ENCODE measurements at places on chromosomes 5 and 9.

GRCh38 chr5:169656125-169656901 is 19.2 kb downstream of the DOCK2 start:
- DNase-seq, result no peak

- DNase-seq, result no peak
Measured at GRCh38 chr5:40575921-40576320, 103.8 kb upstream of the PTGER4 start.

DNA sequence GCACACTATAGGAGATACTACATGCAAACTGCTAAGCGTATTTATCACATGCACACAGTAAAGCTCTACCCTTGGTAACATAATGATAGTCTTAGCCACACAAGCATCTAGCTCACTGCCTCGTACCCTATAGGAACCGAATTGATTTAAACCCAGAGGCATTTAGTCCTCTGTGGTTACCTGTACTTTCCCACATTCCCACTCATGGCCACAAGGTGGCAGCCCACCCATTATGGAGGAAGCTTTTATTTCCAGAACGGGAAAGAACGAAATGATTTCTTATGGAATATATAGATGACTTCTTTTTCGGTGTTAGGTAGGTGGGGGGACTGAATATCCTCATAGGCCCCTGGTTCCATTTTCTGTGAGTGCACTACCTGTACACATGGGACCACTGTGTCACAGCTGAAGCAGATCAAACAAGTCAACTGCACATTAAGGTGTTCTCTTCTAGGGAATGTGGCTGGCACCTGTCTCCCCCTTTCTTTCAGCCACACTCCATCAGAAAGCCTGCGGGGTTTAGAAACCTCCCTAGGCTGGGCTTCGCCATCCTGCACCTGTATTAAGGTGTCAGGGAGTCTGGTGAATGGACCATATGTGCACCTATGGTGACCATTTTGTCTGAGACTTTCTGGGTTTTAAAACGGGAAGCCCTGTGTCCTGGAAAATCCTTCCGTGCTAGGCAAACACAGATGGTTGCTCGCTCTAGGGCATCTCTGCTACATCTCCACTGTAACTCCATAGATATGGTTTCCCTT is 313.2 kb downstream of the SLIT3 start:
- peak; percentile 79 for DNase-seq

DNA sequence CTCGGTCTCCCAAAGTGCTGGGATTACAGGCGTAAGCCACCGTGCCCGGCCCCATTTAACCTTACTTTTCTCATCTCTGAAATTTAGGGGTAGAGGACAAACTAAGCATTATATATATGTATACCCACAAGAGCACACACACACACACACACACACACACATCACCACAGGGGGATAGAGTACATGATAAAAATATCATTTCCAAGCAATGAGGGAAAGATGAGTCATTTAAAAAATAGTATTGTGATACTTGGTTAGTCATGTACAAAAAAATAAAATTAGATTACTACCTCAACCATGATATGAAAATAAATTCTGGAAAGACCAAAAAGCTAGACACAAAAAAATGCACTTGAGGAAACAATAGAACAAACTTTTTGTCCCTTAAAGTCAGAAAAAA is 67.2 kb downstream of the CDH18 start:
- no peak for DNase-seq

GRCh38 chr5:125411744-125412560 is 665.5 kb upstream of the ZNF608 start:
- DNase-seq, result peak; percentile 6

GRCh38 chr9:68980341-68980914 is 33.5 kb downstream of the PRKACG start:
- DNase-seq, result no peak

GRCh38 chr5:52760695-52761366 is 26.9 kb upstream of the ITGA1 start:
- DNase-seq, result no peak

GRCh38 chr9:28847331-28847730 is 1274.0 kb upstream of the C9orf72 start:
- DNase-seq, result no peak

DNA sequence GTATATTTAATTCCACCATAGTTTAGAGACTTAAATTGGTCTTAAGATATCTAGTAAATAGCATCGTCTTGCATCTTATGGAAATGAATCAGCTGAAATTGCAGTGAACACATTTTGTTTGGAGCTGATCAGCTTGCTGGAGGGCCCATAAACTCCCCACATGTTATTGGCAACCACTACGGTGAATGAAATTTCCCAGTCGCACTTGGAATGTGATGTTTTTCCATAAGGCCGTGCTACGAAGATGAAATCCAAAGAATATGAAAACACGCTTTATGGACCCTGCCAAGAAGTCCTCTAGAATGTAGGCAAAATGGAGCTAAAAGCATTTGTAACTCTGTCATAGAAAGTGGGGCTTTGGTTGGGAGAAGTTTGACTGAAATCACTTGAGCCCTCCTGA is 572.1 kb downstream of the ACTL7B start:
- DNase-seq, result no peak

- no peak for DNase-seq
Measured at GRCh38 chr5:84131372-84131771, 253.3 kb downstream of the EDIL3 start.

DNA sequence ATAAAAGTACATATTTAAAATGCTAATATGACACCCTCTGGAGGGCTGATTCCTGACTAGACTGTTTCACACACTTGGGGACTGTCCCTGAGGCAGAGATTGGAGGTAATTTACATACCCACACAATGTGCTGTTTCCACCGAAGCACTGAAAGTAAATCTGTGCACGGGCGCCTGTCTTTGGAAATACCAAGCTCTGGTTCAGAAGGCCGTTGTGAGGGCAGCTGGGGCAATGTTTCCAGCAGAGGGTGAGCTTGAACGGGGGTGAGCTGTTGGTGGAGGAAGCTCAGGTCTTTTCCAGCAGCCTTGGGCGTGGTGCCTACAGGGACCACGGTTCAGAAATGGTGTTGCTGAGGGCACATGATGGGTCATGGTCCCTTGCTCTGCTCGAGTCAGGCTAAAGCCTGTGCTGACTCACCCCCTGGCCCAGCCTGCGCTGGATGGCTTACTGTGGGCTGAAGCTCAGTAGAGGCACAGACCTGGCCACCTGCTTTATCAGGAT is 25.8 kb upstream of the HMCN2 start:
- no peak for DNase-seq

DNA sequence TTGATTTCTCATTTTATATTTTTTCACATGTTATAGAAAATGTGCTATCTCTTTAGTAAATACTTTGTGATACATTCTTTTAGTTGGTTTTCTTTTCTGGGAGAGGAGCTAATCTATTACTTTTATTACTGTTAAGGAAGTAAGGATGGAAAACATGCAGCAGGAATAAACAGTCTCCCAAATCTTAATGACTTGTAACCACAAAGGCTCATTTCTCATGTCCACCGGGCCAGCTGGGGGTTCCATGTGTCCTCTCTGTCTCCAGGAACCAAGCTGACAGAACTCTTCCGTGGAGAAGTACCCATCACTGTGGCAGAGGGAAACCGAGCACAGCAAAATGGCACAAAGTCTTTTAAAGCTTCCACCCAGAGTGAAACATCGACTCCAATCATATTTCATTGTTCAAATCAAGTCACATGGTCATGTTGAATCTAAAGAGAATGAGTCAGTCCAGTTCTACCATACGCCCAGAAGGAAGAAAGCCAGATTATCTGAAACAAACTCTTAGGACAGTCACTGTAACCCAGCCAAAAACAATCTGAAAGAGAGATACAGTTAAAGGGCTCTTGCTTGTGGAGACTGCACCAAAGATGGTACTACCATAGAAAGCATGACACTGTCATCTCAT is 97.1 kb upstream of the CDH6 start:
- DNase-seq, result no peak

DNA sequence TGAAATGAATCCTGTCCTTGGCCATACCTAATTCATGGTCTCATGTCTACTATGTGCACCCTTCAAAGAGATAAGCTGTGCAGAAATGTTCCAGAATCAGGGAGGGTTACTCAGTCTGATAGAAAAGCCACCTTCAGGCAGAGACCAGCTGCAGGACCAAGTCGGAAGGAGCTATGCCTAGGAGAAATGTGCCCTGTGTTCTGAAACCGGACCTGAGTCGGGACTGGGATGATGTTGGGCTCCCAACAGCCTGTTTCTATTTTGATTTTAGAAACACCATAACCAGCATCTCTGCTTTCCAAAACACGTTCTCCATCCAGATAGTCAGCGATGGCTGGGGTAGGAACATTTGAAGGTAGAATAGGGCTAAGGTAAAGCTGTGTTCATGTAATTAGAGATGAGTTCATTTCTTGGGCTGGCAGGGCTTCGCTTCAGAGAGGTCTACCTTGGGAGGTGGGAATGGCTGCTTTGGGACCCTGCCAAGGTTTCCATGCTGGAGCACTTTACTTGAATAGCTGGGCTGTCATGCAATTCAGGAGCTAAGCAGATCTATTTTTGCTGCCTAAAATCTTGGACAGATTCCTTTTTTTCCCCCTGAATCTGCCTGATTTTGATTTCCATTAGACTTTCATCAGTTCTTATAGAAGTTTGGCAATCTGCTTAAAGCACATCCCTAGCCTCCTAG is 2.8 kb downstream of the ADCY2 start:
- DNase-seq, result no peak

DNA sequence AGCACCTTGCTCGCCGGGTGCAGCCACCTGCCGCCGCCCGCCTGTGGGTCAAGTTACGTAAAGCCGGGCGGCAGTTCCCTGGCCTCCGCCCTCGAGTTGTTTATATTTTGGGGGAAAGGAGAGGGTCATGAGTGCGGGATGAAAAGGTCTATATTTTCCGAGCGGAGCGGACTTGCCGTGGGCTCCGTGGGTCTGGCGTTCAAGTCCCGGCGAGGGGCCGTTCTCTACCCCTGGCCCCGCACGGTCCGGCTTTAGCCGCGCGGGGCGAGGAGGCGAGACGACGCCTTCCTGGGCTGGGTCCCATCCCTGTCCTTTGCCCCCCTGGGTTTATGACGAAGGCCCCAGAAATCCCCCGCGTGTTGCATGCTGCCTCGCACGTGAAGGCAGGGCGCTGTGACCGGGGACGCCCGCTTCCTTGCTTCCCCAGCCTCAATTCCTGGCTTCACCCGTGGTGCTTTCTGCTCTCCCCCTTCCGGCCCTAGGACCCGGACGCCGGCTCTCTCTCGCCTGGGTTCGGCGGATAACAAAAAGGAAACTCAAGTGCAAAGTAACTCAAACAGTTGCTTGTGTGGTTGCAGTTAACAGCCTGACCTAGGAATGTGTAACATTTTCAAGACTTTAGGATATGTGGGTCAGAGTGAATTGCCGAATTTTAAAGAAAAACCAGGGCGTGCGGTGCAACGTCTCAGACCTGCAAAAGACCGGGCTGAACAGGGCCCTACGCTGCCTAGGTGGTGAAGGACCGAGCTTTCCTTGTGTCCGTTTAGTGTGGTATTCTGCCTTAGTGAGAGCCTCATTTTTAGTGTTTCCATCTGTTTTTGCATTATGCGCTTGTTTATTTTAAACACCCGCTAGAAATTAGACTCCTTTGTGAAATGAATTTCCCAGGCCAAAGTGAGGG is 810 bp downstream of the VPS13A start:
- peak; percentile 46 for DNase-seq

DNA sequence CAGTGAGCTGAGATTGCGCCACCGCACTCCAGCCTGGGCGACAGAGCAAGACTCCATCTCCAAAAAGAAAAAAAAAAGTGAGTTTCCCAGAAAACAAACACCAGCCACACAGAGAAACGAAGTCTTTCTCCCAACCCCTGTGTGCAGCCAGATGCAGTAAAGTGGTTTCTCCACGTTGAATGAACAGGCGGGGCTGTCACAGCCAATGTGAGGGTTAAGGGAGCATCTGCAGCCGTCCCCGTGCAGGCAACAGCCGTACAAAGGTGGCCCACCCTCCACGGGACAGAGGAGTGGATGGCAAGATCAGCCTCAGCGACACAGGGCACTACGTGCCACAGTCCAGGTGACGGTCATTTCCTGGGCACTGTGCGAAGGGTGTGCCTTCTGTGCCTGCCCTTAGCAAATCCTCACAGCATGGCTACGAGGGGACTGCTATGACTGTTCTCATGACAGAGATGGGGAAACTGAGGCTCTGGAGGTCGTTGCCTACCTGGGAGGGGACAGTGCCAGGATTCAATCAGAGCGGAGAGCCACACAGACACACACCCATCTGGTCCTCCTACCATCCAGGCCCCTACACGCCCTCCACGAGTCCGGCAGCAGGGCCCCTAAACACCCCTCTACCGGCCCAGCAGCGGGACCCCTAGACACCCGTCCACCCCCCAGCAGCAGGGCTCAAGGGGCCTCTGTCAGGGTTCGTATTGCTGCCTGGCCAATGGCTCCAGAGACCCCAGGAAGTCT is 2.3 kb downstream of the VAV2 start:
- DNase-seq, result no peak

DNA sequence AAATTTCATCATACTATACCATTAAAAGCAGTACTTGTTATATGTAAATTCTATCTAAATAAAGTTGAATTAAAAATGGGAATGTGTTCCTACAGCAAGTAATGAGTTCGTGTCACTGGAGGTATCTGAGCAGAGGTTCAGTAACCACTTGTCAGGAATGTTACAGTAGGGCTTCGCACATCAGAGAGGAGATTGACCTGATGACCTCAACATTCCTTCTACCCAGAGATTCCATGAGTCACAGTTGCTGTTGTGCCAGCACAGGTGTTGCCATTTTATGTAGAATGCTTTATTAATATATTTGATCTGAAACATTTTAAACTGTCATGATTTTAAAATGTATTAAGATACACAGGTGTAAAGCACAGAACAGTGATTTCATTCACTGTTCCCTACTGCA is 60.3 kb downstream of the STX17 start:
- no peak for DNase-seq

GRCh38 chr5:18987101-18987500 is 1000.9 kb downstream of the CDH18 start:
- no peak for DNase-seq

- DNase-seq, result no peak
Measured at GRCh38 chr9:121299467-121300282, 31.7 kb downstream of the GSN start.

GRCh38 chr9:137067860-137068538 is 2.4 kb downstream of the SAPCD2 start:
- peak; percentile 60 for DNase-seq

GRCh38 chr9:104313396-104314110 is 190.5 kb upstream of the OR13F1 start:
- no peak for DNase-seq

DNA sequence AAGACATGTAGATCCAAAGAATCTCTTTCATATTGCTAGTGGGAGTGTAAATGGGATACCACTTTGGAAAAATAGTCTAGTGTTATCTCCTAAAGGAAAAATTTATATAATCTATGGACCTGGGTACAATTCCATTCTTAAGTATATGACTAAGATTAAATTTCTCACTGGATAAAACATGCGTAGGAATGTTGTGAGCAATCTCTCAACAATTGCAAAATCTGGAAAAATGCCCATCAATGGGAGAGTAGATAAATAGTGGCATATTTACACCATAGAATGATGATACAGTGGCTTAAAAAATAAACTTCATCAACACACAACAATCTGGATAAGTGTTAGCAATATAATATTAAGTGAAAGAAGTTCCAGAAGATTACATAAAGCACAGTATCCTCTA is 469.5 kb downstream of the MAN2A1 start:
- peak; percentile 27 for DNase-seq

- DNase-seq, result no peak
Measured at GRCh38 chr9:80763536-80763935, 925.8 kb downstream of the TLE1 start.
